Temporal lobe (tissue), 4 donors: ENCODE measurements at places on chromosomes 2 and 18. TPM values are rescaled to one million over a fixed set of nuclear protein-coding genes. Genes with fewer than 3 reads are reported as not detected.

Gene ASTL
- total RNA-seq = not detected

Gene CXCR4
- 32.9 TPM for total RNA-seq

Gene RRM2
- total RNA-seq = 4.4 TPM

Gene MTCL1
- total RNA-seq = 14.5 TPM

Gene AQP12A
- not detected for total RNA-seq

Gene HDAC4
- total RNA-seq = 24.1 TPM

Gene C2orf15
- total RNA-seq = 2.5 TPM

Gene PLGLB2
- total RNA-seq = 2.2 TPM

Gene IL1RL1
- total RNA-seq = 0.25 TPM

Gene RBM44
- total RNA-seq = 3.4 TPM

Gene KLHL41
- total RNA-seq = 1.7 TPM

Gene RPIA
- total RNA-seq = 8.1 TPM

Gene KIF5C
- total RNA-seq = 366 TPM

Gene SMPD4
- 16.5 TPM for total RNA-seq

Gene GDF7
- under 0.01 TPM for total RNA-seq

Gene GPR39
- 1.7 TPM for total RNA-seq

Gene EN1
- total RNA-seq = not detected

Gene SPP2
- total RNA-seq = not detected

Gene ARHGEF33
- 2.7 TPM for total RNA-seq

Gene STAT4
- total RNA-seq = 3.0 TPM

Gene DSG4
- total RNA-seq = not detected

Gene NCKAP5
- 9.3 TPM for total RNA-seq

Gene ABCA12
- total RNA-seq = 0.74 TPM

Gene SERPINB5
- 0.49 TPM for total RNA-seq

Gene EDAR
- total RNA-seq = not detected

Gene BMP10
- not detected for total RNA-seq

Gene ZEB2
- total RNA-seq = 283 TPM

Gene BCL2L11
- total RNA-seq = 5.4 TPM

Gene HOXD13
- not detected for total RNA-seq

Gene CPSF3
- 38.8 TPM for total RNA-seq
